GF-D8 (cell line): ENCODE measurements at places on chromosomes 6 and 20.

- DNase-seq = no peak
Observed at GRCh38 chr6:147674794-147675193, 166.3 kb downstream of the SAMD5 start.

DNA sequence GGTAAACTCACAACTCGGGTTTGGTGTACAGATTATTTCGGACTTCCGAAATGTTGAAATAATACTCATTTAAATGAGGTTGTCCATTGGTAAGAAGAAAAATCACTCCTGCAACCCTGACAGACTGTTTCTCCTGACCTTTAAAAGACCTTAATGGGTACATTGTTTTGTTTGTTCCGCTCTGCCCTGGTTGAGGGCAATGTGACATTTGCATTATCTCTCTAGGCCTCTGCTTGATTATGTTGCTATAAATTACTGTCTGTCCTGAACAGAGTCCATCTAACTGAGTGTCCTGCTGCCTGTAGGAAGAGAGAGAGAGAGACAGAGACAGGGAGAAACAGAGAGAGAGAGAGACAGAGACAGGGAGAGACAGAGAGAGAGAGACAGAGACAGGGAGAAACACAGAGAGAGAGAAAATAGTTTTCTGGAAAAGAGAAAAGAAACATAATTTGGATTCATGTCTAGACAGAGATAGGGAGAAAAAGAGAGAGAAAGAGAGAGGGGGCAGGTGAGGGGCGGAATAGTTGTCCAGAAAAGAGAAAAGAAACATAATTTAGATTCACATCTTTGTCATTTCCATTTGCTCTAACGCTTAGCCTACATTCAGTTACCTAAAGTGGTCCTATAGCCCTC, 83.2 kb downstream of the SHLD1 start:
- no peak for DNase-seq

DNA sequence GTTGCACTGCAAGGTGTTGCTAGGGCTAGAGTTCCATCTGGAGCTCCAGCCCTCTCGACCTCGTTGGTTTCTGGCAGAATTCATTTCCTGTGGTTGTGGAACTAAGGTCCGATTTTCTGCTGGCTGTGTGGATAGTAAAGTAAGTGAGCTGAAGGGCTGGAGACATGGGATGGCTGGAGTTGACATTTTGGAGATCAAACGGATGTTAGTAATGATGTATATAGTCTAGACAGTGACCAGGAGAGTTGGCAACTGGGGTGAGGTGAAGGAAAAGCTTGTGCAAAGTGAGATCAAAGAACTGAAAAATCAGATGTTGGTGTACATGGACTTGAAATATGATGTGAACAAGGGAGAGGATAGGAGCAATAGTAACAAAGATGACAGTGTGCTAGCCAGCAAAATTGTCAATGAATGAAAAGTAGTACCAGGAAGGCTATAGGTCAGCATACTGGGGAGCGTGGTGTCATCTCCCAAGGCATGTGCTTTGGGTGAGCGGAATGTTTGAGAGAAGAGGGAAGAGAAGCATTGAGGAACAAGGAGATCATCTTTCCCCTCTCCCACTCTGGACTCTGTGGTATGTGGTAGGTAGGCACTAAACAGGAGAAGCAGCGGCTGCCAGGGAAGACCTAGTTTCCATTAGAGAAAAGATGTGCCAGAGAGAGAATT, 7.8 kb downstream of the QRSL1 start:
- no peak for DNase-seq

- no peak for DNase-seq
Observed at GRCh38 chr20:3778976-3779375, 2.3 kb downstream of the SPEF1 start.

DNA sequence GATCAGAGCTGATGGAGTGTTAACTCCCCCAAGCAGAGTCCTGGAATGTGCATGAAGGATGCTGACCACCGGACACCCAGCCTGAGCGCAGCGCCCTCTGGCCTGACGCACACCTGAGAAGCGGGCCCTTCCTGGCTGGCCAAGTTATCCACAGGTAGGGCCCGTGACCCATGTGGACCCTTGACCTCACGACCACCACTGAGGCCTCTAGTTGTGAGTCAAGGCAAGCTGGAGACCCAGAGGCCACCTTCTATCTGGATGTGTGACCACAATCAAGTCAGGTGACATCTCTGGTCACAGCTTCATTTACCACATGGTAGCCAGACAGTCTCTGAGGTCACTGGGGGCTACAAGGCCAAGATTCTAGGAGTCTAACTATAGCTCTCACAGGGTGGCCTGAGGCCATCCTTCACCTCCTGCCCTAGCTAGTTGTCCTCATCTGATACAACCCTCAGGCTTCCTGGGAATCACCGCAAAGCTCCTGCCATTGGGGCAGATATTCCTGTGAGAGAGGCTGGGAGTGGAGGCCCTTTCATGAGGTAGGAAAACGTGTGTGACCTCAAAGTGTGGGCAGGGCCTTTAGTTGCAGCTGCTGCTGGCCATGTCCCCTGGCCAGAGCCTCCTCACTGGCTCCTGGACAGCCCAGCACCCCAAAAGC, 53.1 kb downstream of the DSTN start:
- no peak for DNase-seq
